ENCODE measurements at places on chromosomes 11 and 22. TPM values are rescaled to one million over a fixed set of nuclear protein-coding genes. Genes with fewer than 3 reads are reported as not detected.
A peak's percentile ranks its signal among the peaks of the same experiment; 100 is the strongest.

TMEM191B gene
- total RNA-seq = 2.7 TPM

APOL4 gene
- total RNA-seq = not detected

HTR3A gene
- 4.1 TPM for total RNA-seq

TMEM191C gene
- total RNA-seq = 4.8 TPM

POLR2F gene
- total RNA-seq = 138 TPM

GTPBP1 gene
- total RNA-seq = 108 TPM

RHOD gene
- total RNA-seq = 15.9 TPM

GP1BB gene
- total RNA-seq = 4.3 TPM

IFITM2 gene
- total RNA-seq = 616 TPM

ANO1 gene
- 5.0 TPM for total RNA-seq

CDCA5 gene
- total RNA-seq = 80.6 TPM

TMEM86A gene
- 1.3 TPM for total RNA-seq

GRCh38 chr11:37115963-37116362 lies 517.9 kb upstream of the RAG2 start:
- DNase-seq = no peak
- H3K27me3 ChIP-seq = peaks cover 6% of the 10 kb centered on the region
- no peak overlapping the region for H3K27ac ChIP-seq
- no peaks in the 10 kb centered on the region for H3K4me1 ChIP-seq

GRCh38 chr22:42732081-42732480 lies 11.4 kb upstream of the A4GALT start:
- peaks cover 5% of the 10 kb centered on the region for H3K4me1 ChIP-seq
- no peaks in the 10 kb centered on the region for H3K27me3 ChIP-seq
- no peak overlapping the region for H3K4me3 ChIP-seq
- H3K36me3 ChIP-seq = no peaks in the 10 kb centered on the region

GRCh38 chr11:24064309-24064903 lies 432.4 kb upstream of the LUZP2 start:
- no peak for DNase-seq
- H3K4me3 ChIP-seq = no peak overlapping the region
- H3K27ac ChIP-seq = no peak overlapping the region

DNA sequence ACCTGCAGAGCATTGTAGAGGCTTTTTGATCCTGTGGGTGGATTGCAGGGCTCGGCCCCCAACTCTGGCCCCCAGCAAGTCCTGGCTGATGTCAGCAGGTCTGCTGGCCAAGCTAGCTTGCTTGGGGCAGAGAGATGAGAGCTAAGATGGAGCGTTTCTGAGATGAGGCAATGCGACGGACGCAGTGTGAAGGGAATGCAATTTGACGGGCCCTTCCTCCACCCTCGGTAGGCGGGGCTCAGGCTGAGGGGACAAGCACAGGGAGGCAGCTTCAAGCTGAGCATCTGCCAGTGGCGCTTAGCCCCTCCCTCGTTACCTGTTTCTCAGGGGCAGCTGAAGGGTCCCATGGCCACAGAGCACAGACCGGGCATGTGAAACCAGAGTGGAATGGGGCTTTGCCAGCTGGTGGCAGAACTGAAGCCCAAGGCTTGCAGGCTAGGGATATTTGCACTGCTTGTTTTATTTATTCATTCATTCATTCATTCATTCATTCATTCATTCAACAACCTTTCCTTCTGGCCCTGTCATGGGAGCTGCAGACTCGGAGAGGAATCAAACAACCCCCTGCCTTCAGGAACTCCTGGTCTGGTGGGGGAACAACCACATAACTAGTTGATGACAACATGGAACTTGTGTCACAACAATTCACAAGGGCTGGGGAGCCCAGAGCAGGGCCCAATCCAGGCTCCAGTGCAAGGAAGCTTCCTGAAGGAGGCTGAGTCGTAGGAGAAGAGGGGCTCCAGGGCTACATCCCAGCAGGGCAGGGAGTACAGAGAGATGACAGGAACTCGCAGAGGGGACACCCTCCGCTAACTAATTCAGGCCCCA lies 66.8 kb downstream of the THAP12 start:
- DNase-seq = peak; percentile 64
- no peaks in the 10 kb centered on the region for H3K36me3 ChIP-seq
- peaks cover 4% of the 10 kb centered on the region for H3K27me3 ChIP-seq
- H3K4me1 ChIP-seq = peaks cover 8% of the 10 kb centered on the region

DNA sequence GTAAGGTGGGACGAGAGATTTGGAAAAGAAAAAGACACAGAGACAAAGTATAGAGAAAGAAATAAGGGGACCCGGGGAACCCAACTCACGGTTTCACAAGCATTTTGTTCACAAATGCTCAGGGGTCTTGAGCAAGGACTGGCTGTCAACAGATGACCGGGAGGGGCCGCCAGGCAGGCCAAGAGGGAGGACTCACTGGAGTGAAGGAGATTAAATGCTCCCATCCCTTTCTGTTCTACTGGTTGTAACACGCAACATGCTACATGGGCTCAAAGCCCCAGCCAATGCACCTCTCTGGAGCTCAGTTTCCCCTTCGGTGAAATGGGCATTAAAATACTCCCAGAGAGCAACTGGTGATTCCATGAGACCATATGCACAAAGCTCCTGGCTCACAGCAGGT lies 13.4 kb downstream of the SHANK2 start:
- H3K27me3 ChIP-seq = no peaks in the 10 kb centered on the region
- peaks cover 31% of the 10 kb centered on the region for H3K36me3 ChIP-seq

DNA sequence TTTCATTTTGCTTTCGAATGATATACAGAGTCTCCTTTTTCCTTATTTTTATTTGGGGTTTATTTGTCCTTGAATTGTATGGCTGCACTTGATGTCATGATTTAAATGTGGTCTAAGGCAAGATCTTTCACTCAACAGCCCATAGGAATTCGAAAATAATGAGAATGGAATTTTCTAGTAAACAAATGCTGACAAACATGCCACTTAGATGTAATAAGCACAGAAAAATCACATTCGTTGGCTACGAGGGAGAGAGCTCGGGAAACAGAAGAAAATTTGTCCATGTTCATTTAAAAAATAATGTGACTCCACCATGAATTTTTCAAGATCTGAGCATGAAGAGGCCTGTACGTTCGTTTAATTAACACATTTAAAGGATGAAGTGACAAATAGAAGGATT lies 73.0 kb downstream of the BLID start:
- no peak overlapping the region for H3K27ac ChIP-seq
- no peaks in the 10 kb centered on the region for H3K27me3 ChIP-seq
- peaks cover 37% of the 10 kb centered on the region for H3K4me1 ChIP-seq
- no peaks in the 10 kb centered on the region for H3K36me3 ChIP-seq

DNA sequence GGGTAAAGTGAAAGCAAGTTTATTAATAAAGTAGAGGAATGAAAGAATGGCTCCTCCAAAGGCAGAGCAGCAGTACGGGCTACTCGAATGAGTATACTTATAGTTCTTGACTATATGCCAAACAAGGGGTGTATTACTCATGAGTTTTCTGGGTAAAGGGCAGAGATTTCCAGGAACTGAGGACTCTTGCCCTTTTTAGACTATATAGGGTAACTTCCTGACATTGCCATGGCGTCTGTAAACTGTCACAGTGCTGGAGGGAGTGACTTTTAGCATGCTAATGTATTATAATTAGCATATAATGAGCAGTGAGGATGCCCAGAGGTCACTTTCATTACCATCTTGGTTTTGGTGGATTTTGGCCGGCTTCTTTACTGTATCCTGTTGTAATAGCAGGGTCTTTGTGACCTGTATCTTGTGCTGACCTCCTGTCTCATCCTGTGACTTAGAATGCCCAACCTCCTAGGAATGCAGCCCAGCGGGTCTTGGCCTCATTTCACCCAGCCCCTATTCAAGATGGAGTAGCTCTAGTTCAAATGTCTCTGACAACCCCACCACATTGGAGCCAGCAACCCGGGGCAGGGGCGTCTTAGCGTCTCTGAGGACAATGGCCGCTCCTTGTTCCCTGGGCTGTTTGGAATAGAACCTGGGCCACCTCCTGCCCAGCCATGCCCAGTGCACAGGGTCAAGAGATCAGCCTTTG lies 34.9 kb upstream of the CD82 start:
- H3K36me3 ChIP-seq = no peaks in the 10 kb centered on the region
- no peak for DNase-seq
- no peak overlapping the region for H3K4me3 ChIP-seq
- H3K4me1 ChIP-seq = peaks cover 25% of the 10 kb centered on the region
- H3K27ac ChIP-seq = no peak overlapping the region

- peak overlapping the region; percentile 84 for H3K27ac ChIP-seq
- no peaks in the 10 kb centered on the region for H3K27me3 ChIP-seq
- no peak for DNase-seq
- no peaks in the 10 kb centered on the region for H3K36me3 ChIP-seq
Observed at GRCh38 chr22:19811811-19812771, 42.6 kb downstream of the GNB1L start.

DNA sequence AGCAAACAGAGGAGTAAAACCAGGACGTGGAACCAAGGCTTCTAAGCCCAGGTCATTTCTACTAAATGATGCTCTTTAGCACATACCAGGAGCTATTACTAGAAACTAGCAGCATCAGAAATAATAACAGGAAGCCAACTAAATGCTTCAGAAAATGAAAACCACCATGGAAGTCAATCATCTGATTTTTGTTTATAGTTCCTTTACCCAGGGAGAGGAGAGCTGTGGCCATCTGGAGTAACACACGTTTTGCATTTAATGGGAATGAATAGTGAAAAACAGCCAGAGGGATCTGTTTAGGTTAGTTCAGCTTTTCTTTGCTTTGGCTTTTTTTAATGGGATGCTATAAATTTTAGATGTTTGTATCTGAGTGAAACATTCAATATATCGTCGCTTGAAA lies 250.7 kb upstream of the ARHGAP20 start:
- DNase-seq = no peak
- H3K27me3 ChIP-seq = no peaks in the 10 kb centered on the region
- H3K27ac ChIP-seq = no peak overlapping the region
- H3K4me3 ChIP-seq = no peak overlapping the region
- no peaks in the 10 kb centered on the region for H3K4me1 ChIP-seq

- no peak overlapping the region for H3K4me3 ChIP-seq
- 0 out of 2 replicates have a peak, but pooled peaks cover 2% of the 10 kb centered on the region for H3K4me1 ChIP-seq
- H3K27me3 ChIP-seq = no peaks in the 10 kb centered on the region
- no peaks in the 10 kb centered on the region for H3K36me3 ChIP-seq
- no peak for DNase-seq
- no peak overlapping the region for H3K27ac ChIP-seq
Observed at GRCh38 chr22:19743081-19743480, 17.5 kb upstream of the TBX1 start.

- peaks cover 4% of the 10 kb centered on the region for H3K27me3 ChIP-seq
- no peak for DNase-seq
- peaks cover 24% of the 10 kb centered on the region for H3K4me1 ChIP-seq
- no peaks in the 10 kb centered on the region for H3K36me3 ChIP-seq
- H3K4me3 ChIP-seq = no peak overlapping the region
- no peak overlapping the region for H3K27ac ChIP-seq
Observed at GRCh38 chr11:44992774-44993173, 42.1 kb upstream of the TP53I11 start.

DNA sequence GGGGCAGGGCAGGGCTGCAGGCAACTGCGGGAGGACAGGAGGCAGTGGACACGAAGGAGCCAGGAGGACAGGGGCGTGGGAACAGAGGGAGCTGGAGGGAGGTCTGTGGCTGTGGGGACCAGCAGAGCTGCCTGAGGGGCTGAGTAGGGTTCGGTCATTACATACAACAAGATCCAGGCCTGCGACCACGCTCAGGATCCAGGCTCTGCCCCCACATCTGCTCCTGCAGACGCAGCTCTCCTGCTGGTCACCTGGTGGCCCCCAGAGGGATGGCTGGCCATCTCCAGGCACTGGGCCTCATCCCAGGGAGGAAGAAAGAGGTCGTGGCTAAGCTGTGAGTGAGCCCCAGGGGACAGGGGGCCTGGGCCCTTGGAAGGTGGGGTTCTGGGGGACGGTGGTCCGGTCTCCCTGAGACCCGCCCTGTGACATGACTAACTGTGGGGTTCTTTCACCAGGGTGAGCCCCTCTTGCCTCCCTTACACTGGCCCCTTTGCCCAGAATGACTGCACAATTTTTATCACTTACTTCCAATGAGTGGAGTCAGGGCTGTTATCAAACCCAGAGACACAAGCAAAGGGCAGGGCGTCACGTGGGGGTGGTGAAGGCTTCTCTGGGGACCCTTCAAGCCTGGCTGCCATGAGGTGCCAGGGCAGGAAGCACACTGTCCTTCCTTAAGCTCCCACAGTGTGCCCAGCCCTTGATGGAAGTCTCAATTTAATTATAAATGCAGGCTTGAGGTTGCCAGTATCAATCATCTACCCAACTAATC lies 6.7 kb upstream of the APOBEC3A start:
- H3K36me3 ChIP-seq = no peaks in the 10 kb centered on the region
- H3K4me3 ChIP-seq = no peak overlapping the region
- no peak overlapping the region for H3K27ac ChIP-seq

GRCh38 chr11:56782167-56782847 lies 33.8 kb upstream of the OR9G4 start:
- no peak overlapping the region for H3K4me3 ChIP-seq
- peak overlapping the region; percentile 56 for H3K27ac ChIP-seq
- DNase-seq = no peak
- no peaks in the 10 kb centered on the region for H3K27me3 ChIP-seq
- H3K36me3 ChIP-seq = peaks cover 11% of the 10 kb centered on the region
- peaks cover 17% of the 10 kb centered on the region for H3K4me1 ChIP-seq

- H3K36me3 ChIP-seq = no peaks in the 10 kb centered on the region
- peaks cover 22% of the 10 kb centered on the region for H3K4me1 ChIP-seq
- peaks cover 4% of the 10 kb centered on the region for H3K27me3 ChIP-seq
Observed at GRCh38 chr22:19693981-19694670, 20.2 kb upstream of the SEPTIN5 start.

DNA sequence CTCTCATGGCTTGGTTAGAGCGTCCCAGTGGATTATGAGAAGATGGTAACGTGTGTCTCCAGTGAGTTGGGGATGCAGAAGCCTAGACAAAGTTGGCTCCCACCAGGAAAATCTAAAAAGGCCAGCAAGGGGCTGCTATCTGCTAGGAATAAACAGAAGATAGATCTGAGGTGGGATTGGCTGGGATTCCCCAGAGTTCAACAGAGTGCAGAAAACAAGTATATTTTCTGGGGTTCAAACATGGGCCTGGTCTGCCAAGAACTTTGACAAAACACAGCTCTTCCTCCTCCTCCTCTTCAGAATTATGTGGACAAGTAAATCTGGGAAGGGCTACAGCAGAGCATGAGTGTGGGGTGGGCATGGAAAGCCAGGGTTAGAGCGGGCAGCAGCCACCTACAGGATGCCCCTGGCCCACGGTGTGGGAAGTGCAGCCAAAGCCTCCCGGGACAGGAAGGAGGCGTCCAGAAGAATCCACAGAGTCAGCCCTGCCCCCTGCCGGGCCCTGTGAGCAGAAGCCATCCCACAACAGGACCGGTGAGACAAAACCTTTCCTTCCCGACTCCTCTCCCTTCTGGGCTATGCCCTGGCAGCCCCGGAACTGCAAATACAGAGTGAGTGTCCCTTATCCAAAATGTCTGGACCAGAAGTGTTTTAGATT lies 67.1 kb downstream of the CD82 start:
- peaks cover 29% of the 10 kb centered on the region for H3K4me1 ChIP-seq
- no peaks in the 10 kb centered on the region for H3K36me3 ChIP-seq
- peak; percentile 63 for DNase-seq
- H3K4me3 ChIP-seq = no peak overlapping the region

- H3K36me3 ChIP-seq = peaks cover 67% of the 10 kb centered on the region
- H3K27ac ChIP-seq = peak overlapping the region; percentile 70
- H3K27me3 ChIP-seq = no peaks in the 10 kb centered on the region
Observed at GRCh38 chr22:41939981-41940831, 6.7 kb downstream of the CENPM start.

GRCh38 chr22:46574993-46575910 lies 37.8 kb upstream of the CELSR1 start:
- peaks cover 43% of the 10 kb centered on the region for H3K4me1 ChIP-seq
- peak overlapping the region; percentile 68 for H3K27ac ChIP-seq
- peaks cover 8% of the 10 kb centered on the region for H3K36me3 ChIP-seq
- H3K4me3 ChIP-seq = peak overlapping the region; percentile 76
- DNase-seq = peak; percentile 37

- peaks cover 63% of the 10 kb centered on the region for H3K4me1 ChIP-seq
- peak overlapping the region; percentile 86 for H3K27ac ChIP-seq
- peak overlapping the region; percentile 19 for H3K4me3 ChIP-seq
- H3K36me3 ChIP-seq = no peaks in the 10 kb centered on the region
Observed at GRCh38 chr11:46055371-46055770, 65.9 kb downstream of the PHF21A start.
